Gastroesophageal sphincter (tissue), 4 donors: ENCODE measurements at places on chromosomes 4 and X.

DNA sequence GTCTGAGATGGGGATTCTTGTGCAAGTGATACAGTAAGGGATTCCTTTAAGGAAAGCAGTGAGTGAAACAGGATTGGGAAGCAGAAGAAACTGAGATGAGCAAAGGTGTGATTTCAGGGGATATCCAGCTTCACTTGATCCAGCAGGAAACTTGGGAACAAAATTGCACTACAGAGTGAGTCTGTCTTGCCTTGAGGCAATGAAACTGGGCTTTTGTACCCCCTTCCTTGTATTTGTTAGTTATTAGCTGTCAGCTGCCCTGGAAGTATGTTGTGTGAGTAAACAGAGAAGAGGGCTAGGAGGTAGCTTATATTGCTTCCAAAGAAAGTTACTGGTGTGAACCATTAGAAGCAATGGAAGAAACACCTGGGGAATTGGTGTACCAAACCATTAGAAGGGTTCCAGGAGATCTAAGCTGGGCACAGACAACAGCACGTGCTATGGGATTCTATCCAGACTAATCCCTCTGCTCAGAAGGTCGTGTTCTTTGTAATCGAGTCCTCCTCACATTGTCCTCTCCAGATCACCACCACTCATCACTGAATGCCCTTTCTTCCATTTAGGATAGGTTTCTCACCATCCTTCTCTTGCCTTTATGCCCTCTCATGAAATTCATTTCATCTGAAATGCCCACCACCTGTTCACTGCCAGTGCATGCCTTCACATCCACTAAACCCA lies 76.0 kb downstream of the PDLIM5 start:
- no peak for ATAC-seq

GRCh38 chr4:42600578-42600977 lies 56.3 kb downstream of the ATP8A1 start:
- no peak for ATAC-seq

GRCh38 chrX:63475200-63475599 lies 124.1 kb upstream of the SPIN4 start:
- ATAC-seq, result no peak

DNA sequence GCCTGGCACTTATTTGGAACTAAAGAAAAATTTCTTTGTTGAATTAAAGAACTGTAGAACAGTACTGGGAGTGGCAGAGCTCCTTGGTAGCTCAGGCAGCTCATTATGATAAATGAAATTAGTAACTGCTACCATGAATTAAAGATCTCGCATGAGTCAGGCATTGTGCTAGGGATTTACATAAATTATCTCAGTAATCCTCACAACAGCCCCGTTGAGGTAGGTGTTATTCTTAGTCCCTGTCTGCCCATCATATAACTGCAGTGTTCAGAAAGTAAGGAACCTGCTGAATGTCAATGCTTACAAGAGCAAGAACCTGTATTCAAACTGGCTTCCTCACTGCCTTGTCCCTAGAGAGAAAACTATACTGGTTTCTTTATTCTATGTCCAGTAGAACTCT lies 108.3 kb downstream of the NLGN4X start:
- ATAC-seq, result no peak

DNA sequence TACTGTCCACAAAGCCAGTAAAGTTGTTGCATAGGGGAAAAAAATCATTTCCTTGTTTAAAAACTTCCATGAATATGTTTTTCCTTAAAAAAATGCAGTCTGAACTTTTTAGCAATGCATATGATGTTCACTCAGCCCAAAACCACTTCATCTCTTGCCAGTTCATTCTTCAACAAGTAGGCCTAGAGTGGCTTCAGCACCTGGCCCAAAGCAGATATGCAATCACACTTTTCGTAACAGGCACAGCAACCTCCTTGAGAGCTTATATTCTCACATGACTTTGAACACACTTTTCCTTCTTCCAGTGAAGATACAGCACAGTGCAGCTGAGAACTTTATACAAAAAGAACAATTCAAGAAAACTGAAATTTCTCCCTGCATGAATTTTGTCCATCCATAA lies 128.6 kb downstream of the ADAMTS3 start:
- ATAC-seq, result no peak

GRCh38 chrX:132442691-132443090 lies 46.1 kb downstream of the MBNL3 start:
- ATAC-seq, result peak; percentile 36
